ENCODE measurements at places on chromosomes 3 and 15. TPM values are rescaled to one million over a fixed set of nuclear protein-coding genes. Genes with fewer than 3 reads are reported as not detected.

The KNG1 gene
- total RNA-seq = not detected

The ZPLD1 gene
- not detected for total RNA-seq

The SEMA5B gene
- total RNA-seq = not detected

The GNB5 gene
- 34.2 TPM for total RNA-seq

The IQCF5 gene
- total RNA-seq = not detected

The UPK1B gene
- not detected for total RNA-seq

The LIPC gene
- 1.5 TPM for total RNA-seq

The RYK gene
- 7.8 TPM for total RNA-seq

DNA sequence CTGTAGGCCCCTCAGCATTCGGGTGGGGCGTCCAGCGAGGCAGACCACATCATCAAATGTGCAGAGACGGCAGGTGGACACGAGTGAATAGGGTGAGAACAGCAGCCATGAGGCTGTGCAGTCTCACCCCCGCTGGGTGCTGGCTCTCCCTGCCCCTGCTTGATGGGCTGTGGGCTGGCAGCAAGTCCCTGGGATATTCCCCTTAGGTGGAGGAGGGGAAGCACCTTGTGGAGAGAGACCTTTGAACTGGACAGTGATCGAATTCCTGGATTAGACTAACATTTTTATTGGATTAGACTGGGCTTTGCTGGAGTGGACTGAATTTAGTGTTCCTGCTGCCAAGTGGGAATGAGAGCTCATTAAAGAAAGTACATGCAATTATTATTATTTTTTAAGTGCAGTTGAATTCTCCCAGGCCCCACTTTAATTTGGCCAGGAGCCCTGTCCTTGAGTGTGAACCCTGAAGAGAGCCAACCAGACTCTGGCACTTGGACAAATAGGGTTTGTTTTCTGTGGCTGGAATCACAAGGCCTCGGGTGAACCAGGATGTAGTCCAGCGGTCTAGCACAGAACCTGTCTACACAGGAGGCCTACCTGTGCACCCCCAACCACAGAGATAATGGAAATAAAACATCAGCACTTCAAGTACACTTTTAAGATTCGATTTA is 193.1 kb downstream of the ABHD5 start:
- no peak for DNase-seq

DNA sequence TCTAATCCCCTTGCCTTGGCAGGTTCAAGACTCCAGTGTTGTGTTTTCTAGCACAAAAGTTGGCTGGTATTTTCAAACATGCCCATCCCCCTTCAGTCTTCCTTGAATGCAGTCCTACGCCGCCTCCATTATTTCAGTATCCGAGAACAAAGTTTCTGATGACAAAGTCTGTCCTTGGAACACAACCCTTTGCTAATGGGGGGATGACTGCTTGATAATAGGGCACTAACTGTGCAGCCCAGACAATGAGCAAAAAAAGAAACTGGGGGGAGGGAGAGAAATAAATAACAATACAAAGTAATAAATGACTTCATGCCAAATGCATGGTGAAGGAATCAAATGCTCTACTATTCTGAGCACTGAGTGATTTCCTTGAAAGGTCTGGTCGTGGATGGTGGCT is 310.1 kb downstream of the FOXP1 start:
- DNase-seq = no peak

DNA sequence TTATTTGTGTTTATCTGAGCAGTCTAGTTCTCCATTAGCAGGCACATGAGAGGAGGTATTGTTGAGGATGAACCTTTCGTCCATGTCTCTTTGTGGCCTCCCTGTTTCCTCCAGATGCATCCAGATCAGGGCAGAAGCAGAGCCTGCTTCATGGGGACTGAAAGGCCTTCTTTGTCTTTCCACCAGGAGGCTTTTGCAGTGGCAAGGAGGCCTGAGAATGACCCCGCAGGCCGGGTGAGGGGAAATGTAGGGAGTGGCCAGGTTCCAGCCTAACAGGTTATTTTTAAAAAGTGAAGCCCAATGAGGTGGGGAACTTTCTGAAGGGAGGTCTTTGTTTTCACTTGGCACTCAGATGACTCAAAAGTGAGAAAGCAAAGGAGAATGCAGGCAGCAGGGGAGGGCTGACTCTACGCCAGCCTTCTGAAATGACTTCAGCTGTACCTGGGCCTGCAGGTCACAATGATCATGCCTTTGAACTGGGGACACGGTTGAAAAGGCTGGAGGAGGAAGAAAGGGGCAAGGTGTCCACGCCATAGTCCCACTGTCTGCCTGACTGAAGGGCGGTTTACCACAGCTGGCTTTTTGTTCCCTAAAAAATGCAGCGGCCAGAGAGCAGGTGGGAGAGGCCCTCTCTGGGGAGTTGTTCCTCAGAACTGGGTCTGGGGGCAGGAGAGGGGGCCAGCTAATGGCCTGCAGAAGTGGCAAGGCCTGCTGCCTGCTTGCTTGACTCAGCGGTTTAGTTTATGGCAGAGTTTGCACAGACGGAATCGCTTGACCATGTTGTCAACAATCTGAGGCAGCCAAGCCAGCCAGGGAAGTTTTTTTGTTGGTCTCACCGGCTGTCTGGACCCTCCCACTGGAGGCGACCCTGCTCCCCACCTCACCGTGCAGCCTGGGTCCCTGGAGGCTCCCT is 28.7 kb downstream of the CMTM7 start:
- no peak for DNase-seq

DNA sequence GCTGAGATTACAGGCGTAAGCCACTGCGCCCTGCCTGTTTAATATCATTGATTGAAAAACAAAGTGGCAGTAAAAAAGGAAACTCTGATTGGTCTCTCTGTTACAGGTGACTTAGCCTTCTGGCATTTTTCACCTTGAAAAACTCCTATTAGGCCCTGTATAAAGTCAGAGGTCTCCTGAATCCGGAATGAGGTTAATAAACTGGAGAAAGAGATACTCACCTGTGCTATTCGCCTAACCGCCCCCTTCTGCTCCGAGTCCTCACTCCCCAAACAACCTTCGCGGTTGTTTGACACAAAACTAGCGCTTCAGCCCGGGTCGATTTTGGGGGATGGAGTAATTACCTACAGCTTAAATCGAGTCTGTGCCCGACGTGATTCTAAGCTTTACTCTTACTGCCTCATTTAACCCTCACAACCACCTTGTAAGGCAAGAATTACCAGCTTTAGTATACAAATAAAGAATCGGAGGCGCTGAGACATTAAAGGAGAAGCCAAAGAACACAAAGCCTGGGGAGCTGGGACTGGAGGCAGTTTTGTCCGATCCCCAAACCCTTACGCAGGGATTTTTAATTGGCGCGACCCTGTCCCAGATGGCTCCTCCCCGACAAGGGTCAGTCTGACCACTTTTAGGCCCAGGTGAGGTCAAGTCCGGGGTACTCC is 441 bp downstream of the CEP70 start:
- no peak for DNase-seq

GRCh38 chr3:124876401-124876878 is 10.7 kb downstream of the ITGB5 start:
- DNase-seq = no peak

DNA sequence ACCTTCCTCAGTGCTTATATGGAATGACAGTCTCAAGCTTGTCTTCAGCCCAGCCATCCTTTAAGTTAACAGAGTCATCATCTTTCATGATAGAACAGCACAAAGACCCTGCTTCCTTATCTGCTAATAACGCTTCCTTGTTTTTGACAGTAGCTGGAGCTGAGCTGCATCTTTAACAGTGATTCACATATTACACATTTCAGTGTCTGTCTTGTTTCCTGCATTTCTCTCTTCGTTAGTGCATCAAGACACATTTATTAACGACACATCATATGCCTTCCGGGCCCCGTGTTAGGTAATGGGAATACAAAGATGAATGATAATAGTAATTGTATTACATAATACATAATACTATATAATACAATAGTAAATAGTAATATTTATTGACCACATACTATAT is 30.2 kb upstream of the GREM1 start:
- DNase-seq = no peak

- no peak for DNase-seq
These were observed 193.9 kb downstream of the TLE3 start for GRCh38 chr15:69903470-69904469.

- DNase-seq = no peak
These were observed 38.9 kb downstream of the ACAP2 start for GRCh38 chr3:195403841-195404408.

DNA sequence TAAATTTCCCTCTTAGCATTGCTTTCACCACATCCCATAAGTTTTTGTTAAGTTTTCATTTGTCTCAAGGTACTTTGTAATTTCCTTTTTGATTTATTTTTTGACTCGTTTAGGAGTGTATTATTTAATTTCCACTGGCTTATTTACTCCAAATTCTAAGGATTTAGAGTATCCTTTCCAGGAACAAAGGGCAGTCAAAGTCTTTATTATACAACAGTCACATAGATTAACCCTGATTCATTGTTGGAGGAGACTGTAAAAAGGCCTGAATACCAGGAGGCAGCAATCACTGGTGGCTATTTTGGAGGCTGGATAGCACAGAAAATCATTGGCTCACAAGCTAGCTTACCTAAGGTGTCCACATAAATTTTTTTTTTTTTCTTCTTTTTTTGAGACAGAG is 39.9 kb downstream of the OIP5 start:
- DNase-seq = no peak

DNA sequence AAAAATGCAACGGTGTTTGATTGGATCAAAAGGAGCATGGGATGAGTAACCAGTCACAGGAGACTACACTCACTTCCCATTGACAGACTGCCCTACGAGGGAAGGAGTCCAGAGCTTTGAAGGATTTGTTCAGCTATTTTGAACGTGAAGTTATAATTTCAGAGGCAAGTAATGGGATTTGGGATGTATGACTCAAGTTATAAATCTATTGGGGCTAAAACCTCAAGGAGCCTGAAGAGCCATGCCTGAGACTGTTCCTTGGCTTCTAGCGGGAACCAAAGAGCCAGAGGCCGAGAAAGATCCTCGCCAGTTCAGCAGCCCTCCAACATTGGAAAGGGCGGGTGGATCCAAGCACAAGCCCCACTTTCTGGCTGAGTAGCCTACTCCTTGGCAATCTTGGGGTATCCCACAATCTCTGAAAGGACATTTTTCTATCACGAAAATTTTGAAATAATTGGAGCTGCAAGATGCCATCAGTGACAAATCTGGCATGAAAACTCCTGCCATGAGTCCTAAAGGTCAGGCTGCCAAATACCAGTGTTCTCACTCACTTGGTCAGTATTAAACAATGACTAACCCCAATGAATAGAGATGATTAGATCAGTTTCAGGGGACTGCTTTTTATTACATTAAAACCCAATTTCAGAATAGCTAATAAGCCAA is 48.6 kb upstream of the SLCO2A1 start:
- no peak for DNase-seq

- no peak for DNase-seq
These were observed 40.4 kb downstream of the CCR3 start for GRCh38 chr3:46282696-46283095.

GRCh38 chr3:108131475-108132134 is 40.8 kb upstream of the CD47 start:
- DNase-seq = no peak

- no peak for DNase-seq
These were observed 963.4 kb downstream of the MCTP2 start for GRCh38 chr15:95194746-95195145.

DNA sequence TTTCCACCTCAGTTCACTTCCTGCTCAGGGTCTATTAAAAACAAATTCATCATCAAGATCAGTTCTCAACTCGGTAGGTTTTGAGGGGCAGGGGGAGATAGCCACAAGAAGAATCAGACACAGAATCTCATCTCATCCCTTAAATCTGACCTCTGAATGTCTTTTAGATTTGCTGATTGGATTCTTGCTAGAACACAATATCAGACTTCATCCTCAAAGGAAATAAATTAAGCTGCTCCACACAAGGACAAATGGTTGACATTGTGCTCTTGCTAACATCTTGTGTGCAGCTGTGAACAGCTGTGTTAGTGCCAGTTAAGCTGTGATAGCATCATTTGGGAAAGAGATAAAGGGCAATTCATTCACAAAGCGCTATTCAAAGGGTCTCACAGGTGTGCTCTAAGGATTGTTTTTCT is 184.0 kb upstream of the ADAMTS9 start:
- no peak for DNase-seq

GRCh38 chr3:123660141-123660675 is 75.4 kb upstream of the HACD2 start:
- no peak for DNase-seq

- no peak for DNase-seq
These were observed 13.0 kb upstream of the BTLA start for GRCh38 chr3:112512320-112512719.

GRCh38 chr3:116057400-116058006 is 387.8 kb downstream of the LSAMP start:
- DNase-seq = no peak

GRCh38 chr3:98778852-98779413 is 15.8 kb downstream of the ST3GAL6 start:
- DNase-seq = no peak

GRCh38 chr3:155178810-155179436 is 98.8 kb downstream of the MME start:
- DNase-seq = no peak

DNA sequence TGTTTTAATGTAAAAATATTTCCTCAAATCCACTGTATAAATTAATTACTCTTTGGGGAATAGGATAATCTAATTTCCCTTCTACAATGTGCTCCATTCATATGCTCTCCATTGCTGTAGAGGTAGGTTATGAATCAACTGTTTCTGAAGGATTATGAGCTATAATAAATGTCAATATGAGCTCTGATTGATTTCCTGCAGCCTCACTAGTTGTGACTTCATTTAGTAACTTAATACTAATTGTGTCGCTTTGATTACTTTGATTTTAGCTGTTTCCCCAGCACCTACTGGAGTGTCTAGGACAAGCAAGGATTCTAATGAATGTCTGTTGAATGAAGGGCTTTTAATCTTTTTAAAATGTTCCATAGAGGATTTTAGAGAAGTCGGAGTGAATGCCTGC is 236.8 kb upstream of the NR2E3 start:
- no peak for DNase-seq

DNA sequence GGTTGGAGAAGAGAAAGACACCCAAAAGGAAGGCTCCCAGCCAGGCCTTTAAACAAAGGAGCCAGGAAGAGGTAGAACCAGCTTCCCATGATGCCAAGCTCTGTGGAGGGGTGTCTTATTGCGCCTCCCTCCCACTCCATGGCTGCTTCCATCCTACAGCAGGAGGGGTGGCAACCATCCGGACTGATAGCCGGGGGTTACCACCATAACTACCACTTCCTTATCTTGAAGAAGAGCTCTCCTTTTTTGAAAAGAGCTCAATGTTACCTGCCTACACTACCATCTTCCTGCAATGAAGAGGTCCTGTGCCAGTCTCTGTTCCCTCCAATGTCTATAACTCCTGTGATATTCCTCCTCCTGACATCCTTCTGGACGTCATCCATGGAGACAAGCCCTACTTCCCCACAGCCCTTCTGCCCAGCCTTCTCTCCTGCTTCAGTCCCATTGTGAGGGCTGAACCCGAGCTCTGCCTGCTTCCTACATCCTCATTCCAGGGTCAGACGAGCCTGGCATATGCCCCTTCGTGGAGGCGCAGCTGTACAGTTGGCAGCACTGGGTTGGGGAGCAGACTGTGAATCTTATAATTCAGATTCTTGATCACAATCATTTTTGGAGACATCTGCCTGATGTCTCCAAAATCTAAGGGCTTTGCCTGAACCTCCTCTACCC is 8.5 kb downstream of the CCDC9B start:
- no peak for DNase-seq
